H1 (cell line): ENCODE measurements at places on chromosomes 3 and 15.

- DNase-seq, result no peak
These were observed 58.5 kb upstream of the UTS2B start for GRCh38 chr3:191388823-191389222.

DNA sequence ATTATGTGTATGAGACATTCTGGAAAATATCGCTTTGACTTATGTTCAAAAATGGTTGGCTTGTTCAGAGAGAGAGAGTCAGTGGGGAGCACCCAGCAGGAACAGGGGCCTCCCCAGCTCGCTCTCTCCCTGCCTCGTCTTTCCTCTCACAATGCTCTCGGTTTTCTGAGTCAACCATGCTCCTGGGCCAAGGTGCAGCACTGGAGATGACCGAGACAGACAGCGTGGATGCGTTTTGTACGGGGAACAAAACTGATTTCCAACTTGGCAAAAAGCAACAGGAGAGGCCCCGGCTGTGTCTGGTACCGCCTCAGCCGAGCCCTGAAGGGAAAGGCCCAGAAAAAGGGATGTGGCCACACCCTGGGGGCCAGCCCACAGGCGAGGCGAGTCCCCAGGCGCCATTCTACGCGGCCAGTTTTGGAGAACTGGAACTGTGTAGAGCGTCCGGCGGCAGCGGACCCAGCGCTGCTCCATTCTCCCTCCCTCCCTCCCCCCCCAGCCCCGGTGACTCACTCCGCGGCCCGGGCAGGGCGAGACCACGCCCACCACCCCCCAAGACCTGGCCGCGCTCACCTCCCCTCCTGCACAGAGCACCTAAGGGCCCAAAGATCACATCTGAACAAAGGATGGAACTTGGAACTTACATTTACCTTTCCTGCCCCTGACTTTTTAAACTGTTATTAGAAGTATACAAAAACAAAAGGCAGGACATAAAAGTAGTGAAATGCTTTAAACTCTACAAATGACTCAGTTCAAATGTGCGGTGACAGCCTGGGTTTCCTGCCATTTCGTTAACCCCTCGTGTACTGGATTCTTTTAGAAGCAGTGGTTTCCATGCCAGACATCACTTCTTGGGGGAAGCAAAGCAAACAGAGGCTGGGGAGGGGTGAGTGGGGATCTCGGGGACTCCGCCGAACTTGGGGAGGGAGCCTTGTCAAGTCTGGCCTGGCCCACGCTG is 12.7 kb downstream of the ATP10A start:
- DNase-seq, result no peak

- DNase-seq, result no peak
These were observed 88.7 kb downstream of the CBLB start for GRCh38 chr3:105780107-105780506.

GRCh38 chr3:53250881-53251605 is 4.8 kb downstream of the TKT start:
- DNase-seq, result no peak

DNA sequence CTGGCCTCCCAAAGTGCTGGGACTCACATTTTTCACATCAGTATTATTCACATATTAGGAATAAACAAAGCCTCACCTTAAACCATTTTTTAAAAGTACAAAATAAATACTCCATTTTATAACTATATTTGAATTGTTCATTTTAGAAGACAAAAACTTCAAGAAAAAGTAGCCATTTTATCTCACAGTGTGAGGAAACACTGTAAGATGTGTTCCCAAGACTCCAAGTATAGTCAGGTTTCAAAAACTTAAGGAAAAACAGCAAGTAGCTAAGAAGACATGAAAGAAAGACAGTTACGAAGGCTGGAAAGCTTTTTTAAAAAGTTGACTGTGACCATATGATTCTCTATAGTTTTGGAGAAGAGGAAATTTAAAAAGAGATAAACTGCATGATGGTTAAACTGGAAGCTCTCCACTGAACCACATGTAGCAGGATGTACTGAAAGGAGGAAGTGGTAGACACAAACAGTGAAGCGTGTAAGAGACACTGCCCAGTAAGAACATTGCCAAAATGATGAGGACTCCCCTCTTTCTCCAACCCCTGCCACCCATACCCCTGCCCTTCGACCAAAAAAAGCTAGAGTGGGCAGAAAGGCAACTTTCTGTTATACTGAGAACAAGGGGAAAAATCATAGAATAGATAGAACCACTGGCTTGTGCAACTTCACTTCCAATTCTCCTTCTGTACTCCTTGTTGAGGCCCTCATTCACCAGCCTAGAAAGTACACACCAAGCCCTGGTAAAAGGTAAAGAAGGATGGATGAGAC is 6.2 kb upstream of the TMF1 start:
- DNase-seq, result no peak

DNA sequence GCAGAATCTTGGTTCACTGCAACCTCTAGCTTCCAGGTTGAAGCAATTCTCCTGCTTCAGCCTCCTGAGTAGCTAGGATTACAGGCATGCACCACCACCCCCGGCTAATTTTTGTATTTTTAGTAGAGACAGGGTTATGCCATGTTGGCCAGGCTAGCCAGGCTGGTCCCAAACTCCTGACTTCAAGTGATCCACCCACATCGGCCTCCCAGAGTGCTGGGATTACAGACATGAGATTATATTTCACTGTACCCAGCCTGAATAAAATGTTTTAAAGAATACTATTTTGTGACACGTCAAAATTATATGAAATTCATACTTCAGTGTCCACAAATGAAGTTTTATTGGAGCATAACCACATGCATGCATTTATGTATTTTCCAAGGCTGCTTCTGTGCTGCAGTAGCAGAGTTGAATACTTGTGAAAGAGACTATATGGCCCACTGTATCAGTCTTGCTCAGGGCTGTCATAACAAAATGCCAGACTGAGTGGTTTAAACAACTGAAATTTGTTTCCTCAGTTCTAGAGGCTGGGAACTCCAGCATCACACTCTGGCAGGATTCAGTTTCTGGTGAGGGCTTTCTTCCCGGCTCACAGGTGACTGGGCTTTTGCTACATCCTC is 77.2 kb downstream of the PRTG start:
- no peak for DNase-seq

DNA sequence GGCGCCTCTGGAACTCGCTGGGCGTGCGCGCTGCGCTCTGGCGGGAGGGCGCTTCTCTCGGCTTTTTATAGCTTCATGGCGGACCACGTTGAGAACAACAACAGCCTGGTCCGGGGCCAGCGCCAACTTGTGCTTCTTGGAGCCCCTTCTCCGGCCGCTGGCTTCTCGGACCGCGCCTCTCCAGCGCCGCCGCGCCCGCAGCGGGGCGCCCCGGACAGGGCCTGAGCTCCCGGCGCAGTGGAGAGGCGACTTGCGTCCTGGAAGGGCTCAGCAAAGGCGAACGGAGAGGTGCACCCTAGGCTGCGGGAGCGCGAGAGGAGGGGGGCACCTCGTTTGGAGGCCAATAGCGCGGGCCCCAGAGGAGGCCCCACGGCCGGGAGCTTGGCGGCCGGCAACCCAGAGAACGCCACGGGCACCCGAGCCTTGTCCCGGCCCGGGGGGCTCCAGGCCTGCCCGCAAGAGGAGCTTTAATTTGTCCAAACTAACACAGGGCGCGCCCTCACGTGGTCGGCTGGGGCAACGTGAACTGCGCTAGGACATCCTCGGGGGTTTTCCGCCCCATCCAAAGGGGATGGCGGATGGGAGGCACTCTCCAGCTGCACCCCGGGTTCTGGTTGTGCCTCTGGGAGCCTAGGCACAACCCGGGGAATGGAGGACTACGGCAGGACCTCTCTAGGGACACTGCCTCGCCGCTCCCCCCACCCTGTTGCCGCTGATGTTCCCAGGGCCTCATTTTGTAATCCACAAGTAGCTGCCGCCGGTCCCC is 37.8 kb downstream of the HMCES start:
- DNase-seq, result peak; percentile 96

DNA sequence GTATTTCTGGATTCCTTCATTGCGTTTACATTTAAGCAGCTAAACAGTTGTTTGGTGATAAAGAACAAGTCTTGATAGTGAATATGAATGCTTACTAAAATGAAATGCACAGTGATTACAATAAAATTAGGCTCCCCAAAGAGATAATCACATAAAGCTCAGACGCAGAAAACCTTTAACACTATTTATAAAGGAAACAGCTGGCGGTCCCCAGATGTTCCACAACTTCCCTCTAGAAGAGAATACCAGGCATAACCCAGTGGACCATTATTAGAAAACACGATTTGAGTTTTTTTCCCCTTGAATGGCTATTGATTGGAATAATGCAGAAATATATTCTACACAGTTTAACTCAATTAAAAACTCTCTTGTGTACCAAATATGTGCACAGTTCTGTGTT is 573.2 kb downstream of the DIPK2A start:
- DNase-seq, result no peak

GRCh38 chr3:169945313-169945712 is 21.3 kb upstream of the SEC62 start:
- no peak for DNase-seq

DNA sequence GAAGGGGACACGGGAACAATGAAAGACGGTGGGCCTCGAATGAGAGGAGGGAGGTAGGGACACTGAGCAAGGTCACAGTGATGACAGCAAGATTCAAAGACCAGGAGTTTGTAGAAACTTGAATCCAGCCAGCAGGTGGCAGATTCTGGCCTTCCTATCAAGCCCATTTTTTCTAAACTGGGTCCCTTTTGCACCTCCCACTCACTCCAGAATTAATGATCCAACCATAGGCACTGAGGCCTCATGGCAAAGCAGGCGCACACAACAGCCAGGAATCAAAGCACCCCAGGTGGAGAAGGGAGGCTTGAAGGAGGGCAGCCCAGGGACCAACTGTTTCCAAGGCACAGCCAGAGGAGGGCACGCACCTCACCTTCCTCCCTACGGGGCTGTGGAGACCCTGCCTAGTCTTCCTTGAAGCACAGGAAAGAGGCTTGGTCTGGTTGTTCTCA is 90.2 kb downstream of the ANP32A start:
- DNase-seq, result peak; percentile 19

DNA sequence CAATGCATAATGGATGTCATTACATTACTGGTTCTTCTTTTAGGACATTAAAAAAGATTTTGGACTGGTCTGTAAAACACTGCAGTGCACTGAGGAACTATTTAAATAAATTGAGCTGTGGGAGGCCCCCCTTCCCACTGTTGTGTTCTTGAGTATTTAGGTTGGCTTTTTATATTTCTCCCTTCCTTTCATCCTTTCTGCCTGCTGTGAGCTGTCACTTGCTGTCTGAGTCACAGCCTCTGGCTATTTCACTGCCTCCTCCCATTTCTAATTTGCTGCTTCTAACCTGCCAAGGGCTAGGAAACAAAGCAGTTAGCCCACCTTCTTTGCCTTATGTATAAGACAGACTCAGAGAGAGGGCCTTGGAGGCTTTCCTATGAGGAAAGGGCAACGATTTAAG is 89.0 kb upstream of the FNDC3B start:
- DNase-seq, result no peak

DNA sequence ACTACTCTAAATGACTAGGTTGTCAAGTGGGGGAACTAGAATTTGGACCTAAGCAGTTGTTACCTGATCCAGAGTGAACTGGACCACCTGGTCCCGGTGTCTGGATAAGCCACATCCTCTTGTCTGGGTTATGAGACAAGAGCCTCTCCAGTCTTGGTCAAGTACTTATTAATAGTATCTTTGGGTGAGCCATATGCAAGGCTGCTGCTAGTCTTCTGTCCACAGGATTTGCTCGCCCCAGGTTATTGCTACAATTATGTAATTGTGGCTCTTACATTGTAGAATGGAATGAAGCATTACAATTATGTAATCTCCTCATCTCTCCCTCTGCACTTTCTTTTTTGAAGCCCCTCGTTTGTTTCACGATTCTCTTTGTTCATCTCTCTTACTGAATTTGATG is 24.0 kb upstream of the AGBL1 start:
- no peak for DNase-seq

DNA sequence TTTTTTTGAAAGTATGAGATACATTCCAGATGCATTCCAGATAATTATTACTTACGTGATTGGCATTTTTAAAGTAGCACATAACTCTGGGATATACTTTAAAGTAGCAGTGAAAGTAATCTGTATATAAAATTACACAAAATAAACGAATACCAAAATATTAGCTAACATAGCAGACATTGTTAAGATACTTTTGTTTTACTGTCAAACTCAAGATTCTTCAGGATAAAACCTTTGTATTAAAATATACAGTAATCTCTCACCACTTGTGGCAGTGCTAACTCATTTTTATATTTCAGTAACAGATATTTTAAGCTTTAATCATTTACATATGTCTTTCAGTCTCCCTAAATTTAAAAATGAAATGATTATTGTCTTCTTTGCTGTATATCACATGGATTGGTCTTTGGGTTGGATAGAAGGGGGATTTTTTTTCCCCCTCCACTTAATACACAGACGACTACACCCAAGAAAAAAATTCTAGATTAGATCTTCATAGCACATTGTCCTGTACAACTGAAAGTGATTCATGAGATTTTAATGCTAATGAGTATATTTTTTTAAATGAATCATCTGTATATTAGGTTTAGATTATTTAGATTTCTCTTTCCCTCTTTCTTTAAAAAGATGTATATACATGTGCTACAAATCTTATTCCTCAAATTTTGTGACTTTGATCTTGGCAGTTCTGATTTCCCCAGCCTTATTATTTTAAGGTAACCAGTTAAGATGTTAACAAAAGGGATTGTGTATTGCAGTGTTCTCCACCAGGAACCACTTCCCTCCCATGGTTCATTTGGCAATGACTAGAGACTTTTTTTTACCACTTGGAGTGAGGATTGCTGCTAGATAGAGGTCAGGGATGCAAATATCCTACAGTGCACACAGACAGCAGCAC is 24.5 kb upstream of the EBLN2 start:
- no peak for DNase-seq

DNA sequence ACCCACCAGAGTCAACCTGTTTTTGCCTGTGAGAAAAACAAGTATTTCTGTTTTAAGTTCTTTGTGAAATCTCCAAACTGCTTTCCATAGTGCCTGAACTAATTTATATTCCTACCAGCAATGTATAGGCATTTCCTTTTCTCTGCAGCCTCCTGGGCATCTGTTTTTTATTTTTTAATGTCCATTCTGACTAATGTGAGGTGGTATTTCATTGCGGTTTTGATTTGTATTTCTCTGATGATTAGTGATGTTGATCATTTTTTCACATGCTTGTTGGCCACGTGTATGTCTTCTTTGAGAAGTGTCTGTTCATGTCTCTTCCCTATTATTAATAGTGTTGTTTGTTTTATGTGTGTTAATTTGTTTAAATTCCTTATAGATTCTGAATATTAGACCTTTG is 820.5 kb downstream of the MCTP2 start:
- no peak for DNase-seq

DNA sequence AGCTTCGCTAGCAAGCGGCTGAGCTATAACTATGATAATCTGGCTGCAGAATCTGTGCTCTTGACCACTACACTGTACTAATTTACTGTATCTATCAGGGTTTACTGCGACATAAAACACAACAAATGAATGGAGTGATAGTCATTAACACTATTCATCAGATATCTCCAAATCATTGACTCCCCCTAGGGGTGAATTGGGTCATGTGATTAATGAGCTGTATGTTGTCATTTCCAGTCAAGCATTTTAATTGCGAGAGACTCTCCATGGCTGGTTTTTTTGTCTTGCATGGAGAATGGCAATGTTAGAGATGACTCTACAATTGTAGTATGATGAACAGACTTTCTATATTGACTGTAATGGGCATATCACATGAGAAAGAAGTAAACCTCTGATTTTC is 10.5 kb upstream of the TM4SF18 start:
- DNase-seq, result no peak
